Spinal cord (tissue), 10 donors: ENCODE measurements at places on chromosomes 1 and 21.

DNA sequence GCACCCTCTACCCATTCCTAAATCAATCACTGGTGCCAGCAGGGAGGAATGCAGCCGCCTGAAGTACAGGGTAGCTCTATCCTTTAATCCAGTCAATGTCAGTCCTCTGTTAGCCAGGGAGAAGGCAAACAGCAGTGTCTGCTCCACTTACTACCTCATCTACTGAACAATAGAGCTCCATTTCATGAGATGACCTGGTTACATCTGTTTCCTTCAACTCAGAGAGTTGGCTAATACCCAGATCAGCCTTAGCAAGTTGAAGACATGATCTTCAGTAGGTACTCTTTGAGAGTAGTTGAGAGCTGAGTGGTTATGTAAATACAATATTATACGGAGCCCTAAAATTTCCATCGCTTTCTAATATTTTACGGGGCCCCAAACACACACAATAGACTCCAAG lies 46.1 kb upstream of the CD34 start:
- no peak for DNase-seq

DNA sequence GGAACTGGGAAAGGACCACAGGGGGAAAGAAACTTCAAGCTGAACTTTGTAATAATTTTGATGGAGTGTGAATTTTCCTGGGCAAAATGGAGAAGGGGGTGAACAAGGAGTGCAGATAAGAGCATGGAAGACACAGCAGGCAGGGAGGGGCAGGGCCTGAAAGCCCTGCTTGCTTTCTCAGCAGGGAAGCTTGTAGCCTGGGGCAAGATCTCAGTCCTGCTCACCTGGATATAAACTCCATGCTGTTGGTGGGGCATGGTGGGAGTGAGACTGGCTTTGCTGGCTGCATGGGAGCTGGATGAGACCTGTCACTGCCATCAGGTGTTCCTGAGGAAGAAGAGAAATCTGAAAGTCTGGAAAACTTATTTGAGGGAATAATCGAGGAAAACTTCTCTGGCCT lies 58.7 kb upstream of the RC3H1 start:
- no peak for DNase-seq

- no peak for DNase-seq
Observed at GRCh38 chr1:215543191-215543606, 23.9 kb upstream of the KCTD3 start.

DNA sequence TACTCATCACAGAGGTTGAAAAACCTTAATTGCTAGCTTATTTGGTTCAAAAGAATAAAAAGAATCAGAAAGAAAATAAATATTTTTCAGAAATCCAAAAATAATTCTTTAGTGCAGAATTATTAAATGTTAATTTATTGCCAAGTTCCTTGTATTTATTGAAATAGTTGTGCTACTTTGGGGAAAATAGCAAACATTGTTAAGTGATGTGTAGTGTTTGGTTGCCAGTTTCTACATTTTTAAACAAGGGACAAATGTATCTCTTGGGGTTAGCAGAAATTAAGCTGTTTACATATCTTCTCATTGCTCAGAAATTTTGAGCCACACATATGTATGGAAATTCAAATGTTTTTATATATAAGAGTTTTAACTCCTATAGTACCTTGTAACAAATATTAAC lies 775.0 kb downstream of the USP25 start:
- no peak for DNase-seq

- no peak for DNase-seq
Observed at GRCh38 chr1:101408212-101409042, 171.6 kb downstream of the S1PR1 start.

DNA sequence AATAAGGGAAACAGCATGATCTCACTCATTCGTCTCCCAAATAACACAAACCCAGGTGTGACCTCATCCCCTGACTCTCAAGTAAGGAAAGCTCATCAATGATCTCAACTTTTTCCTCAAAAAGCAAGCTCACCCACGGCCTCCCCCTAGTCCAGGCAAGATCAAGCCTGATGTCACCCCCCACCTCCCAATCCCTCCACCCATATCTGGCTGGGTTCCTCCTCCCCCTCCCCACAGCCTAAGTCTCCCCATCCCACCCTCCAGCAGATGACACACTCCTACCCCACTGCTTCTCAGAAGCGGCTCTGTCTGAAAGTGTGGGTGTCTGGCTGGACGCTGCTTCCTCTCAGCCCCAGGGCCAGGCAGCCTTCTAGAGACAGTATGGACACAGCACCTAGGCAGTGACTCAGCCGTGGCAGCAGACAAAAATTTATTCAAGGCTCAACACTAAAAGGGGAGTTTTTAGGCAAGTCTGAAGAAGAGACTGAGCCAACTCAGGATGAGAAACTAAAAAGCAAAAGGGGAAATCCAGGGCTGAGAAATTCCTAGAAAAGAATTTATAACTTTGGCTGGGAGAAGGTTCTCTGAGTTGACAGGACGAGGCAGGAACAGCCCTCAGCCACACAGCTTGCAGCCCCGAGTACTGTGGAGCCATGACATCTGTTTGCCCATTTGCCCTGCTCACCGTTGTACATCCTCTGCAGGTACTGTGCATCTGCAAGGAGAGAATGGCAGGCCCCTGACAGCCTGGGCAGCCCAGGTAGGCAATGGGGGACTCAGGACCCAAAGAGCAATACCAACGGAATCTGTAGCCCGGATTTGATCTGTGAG lies 81.6 kb upstream of the LRRC8D start:
- DNase-seq, result no peak

GRCh38 chr1:97996880-97997279 lies 76.0 kb upstream of the DPYD start:
- DNase-seq, result no peak

DNA sequence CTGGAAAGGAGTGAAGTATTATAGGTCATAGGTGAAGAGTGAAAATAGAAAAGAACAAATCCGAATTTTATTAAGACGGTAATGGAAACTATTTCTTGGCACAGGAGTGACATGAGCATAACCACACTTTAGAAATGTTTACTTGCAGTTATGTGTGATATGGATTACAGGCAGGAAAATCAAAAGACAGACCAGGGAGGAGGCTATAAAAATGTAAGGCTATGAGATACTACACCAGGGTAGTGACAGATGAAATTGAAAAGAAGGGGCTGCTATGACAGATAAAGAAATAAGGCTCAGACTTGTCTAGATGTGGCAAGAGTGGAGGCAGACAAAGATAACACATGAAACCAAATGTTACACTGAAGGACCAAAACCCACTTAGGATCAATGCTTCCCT lies 31.7 kb downstream of the GPATCH2 start:
- no peak for DNase-seq

DNA sequence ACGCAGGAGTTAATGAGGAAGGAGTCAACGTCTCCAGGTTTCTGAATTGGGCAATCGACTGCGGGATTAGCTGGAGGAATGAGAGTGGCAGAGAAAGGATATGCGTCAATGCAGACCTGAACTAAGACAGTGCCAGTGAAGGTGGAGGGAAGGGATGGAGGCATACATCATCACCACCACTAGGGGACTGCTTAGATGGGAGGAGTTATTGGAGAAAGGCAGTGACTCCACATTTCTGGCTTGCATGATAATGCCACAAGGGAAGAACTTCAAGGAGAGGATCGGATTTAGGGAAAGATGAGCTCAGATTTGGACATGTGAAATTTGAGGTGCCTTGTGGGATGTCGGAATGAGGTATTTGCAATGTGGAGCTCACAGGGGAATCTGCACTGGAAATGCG lies 17.5 kb downstream of the VASH2 start:
- no peak for DNase-seq

DNA sequence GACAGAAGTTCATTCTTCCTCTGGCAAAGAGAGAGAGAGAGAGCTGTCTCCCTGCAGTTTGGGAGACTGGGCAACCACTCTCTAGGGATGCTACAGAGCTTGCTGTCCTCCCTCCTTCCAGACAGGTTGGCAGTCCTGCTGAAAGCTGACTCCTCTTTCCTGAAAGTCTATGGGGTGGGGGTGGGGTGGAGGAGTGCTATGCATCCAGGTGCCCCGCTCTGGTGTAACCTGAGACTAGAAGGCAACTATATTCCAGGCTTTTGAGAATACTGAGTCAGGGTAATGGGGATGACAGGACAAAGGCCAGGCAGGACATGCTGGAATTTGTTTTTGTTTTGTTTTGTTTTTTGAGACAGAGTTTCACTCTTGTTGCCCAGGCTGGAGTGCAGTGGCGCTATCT lies 55.4 kb downstream of the OPTC start:
- DNase-seq, result no peak

- peak; percentile 86 for DNase-seq
Observed at GRCh38 chr1:245742896-245743295, 588.1 kb downstream of the KIF26B start.

- no peak for DNase-seq
Observed at GRCh38 chr1:181135437-181135731, 46.9 kb downstream of the IER5 start.

DNA sequence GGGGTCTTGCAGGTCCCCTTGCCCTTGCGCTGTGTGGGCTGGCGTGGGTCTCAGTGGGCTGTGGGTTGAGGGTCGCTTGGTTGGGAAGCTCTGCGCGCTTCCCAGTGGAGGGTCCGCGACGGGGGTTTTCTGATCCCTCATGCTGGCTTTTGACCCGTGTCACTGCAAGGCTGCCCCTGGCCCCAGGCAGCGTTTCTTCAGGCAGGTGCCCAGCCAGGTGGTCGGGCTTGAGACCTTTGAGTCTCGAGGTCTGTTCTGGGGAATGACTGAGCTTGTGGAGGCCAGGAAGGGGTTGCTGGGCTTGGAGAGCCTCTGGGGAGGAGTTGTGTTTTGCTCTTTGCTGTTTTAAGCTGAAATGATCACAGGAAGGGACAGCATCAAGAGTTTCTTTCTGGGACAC lies 5.3 kb downstream of the SKI start:
- DNase-seq, result no peak

GRCh38 chr21:28482657-28483056 lies 510.0 kb downstream of the LTN1 start:
- DNase-seq, result no peak

- peak; percentile 83 for DNase-seq
Observed at GRCh38 chr1:52033190-52034049, at the start of gene KTI12. KTI12 (minus strand) TSS chr1:52033810; CDS start chr1:52033761, 49 bp downstream.

- DNase-seq, result peak; percentile 84
Observed at GRCh38 chr1:17573518-17574041, 34.1 kb downstream of the ARHGEF10L start.

- no peak for DNase-seq
Observed at GRCh38 chr1:38028105-38028591, 15.6 kb downstream of the UTP11 start.

GRCh38 chr1:197868751-197869489 lies 33.5 kb upstream of the C1orf53 start:
- no peak for DNase-seq

DNA sequence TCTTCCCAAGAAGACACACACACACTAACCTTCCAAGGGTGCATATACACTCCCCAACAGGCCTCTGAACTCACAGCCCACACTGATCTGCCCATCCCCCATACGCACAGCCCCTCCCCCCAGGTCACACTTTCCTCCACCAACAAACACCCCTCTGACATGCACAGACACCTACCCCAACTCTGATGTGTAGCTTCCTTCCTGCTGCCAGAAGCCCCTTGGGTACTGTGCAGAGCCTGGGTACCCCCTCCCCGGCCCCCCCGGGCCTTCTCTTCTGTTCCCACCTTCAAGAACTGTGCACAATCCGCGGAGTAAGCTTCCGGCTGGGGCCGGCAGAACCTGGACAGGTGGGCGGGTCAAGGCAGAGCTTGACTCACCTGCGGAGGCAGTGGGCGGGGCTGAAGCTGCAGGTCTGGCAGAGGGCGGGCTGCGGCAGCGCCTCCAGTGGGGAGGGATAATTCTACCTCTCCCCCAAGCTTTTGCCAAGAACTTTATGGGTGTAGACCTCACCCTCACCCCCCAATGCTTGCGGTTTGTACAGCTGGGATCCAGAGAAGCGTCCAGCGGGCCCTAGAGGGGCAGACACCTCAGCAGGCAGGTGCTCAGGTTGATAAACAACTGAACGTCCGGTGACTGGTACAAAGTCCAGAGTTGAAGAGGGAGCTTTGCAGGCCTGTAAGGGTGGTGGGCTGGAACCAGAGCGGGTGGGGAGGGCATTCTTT lies at the start of gene C1orf210:
Gene C1orf210 (minus strand): TSS at position 313 of the 722 bp plus-strand sequence. CDS start 2,311 bp downstream, outside the sequence.
- DNase-seq, result no peak

GRCh38 chr1:54325284-54325683 lies 80.9 kb downstream of the SSBP3 start:
- DNase-seq, result no peak

DNA sequence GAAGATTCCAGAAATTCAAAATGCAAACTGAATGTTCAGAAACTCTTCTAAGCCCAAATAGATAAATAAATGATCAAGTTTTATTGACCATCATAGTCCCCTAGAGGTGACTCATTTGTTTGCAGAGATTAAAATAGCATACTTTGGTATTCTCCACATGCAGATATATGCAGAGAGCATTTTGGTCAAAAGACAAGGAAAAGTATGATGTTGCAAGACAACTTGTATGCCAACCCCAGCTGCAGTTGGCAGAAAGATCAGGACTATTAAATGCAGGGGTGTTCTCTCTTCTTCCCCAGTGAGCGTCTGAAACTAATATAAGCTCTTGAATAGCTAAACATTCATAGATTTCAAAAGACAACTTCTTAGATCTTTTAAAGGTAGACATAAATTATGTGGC lies 404.9 kb downstream of the LTN1 start:
- DNase-seq, result no peak

- no peak for DNase-seq
Observed at GRCh38 chr1:71737768-71738167, 544.6 kb downstream of the NEGR1 start.

GRCh38 chr1:200945111-200945510 lies 50.4 kb downstream of the INAVA start:
- DNase-seq, result no peak

- no peak for DNase-seq
Observed at GRCh38 chr1:109298666-109299557, 7.9 kb downstream of the MYBPHL start.

DNA sequence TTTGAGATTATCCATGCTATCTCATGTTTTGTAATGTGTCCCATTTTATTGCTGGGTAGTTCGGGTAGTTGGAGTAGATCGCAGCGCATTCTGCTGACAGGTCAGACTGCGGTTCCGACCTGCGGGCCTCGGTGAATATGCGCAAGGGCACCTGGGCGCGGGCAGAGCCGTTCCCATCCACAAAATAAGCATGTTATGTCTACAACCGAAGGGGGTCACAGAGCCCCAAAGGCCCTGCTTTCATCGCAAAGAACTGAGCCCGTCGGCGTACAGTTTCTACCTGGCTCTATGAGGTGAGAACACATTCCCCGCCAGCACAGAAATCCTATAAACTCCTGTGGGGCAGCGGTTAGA lies 88.4 kb downstream of the PRKAB2 start:
- no peak for DNase-seq

- DNase-seq, result no peak
Observed at GRCh38 chr21:33458861-33459260, 20.9 kb downstream of the TMEM50B start.

- no peak for DNase-seq
Observed at GRCh38 chr1:224745394-224745793, 129.3 kb downstream of the CNIH3 start.

DNA sequence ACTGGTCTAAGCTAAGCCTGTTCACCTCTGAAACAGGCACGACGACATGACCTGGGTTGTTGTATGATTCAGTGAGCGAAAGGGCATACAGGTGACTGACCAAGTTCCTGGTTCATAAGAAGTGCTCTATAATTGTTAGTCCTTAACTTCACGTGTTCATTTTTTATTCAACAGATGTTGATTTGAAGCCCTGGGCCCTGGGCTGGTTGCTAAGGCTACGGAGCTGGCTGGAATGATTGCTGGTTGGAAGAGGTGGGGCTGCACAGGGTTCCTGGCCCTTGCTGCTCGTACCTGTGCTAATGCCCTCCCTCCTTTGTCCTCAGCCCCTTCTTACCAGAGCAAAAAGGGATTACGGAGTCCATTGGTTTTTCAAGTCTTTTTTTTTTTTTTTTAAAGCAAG lies 111.3 kb upstream of the CSF3R start:
- no peak for DNase-seq

- DNase-seq, result peak; percentile 71
Observed at GRCh38 chr1:234614081-234614489, 4.1 kb upstream of the IRF2BP2 start.
